ENCODE measurements at places on chromosomes 16 and 17.

- DNase-seq, result no peak
These were observed 481 bp downstream of the HEXIM2 start for GRCh38 chr17:45162025-45162687.

GRCh38 chr17:39144416-39144840, 7.0 kb downstream of the PLXDC1 start:
- DNase-seq, result no peak

DNA sequence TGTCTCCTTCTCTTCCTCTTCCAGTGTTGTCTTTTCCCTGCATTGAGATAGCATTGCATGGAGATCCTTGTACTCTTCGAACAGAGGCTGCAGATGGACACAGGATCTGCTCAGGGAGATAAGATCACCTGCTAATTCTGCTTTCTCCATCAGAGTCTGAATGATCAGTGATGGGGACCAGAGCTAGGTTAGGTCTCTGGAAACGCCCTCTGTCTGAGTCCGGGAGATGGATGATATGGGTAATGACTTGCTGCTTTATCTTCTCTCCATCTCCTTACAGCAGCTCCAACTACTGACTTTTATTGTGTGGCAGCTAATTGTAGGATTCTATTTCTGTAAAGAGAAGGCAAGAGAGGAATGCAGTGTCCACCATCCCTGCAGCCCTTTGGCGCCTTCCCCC, 435.6 kb downstream of the WWOX start:
- no peak for DNase-seq

DNA sequence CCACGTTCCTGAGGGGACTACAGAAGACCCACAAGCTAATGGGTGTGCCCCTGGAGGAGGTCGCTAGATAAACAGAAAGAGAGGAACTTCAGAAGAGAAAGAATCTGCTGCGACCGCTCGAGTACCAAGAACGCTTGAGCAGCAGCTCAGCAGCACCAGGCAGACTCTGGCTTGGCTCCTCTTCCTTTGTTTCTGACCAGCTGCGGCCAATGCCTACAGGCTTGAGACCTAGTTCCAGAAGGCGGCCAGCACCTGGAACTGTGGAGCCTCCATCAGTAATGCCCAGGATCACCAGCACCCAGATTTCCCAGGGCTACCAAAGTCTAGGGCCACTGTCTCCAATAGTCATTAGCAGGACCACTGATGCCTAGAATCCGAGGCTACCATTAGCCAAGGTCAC, 26.0 kb upstream of the GOSR2 start:
- DNase-seq, result no peak

GRCh38 chr17:59277031-59277430, 54.4 kb upstream of the YPEL2 start:
- DNase-seq, result no peak

GRCh38 chr16:47392081-47392480, 68.8 kb downstream of the ITFG1 start:
- peak; percentile 63 for DNase-seq

- DNase-seq, result no peak
These were observed 355.4 kb upstream of the SOX9 start for GRCh38 chr17:71765437-71765836.

DNA sequence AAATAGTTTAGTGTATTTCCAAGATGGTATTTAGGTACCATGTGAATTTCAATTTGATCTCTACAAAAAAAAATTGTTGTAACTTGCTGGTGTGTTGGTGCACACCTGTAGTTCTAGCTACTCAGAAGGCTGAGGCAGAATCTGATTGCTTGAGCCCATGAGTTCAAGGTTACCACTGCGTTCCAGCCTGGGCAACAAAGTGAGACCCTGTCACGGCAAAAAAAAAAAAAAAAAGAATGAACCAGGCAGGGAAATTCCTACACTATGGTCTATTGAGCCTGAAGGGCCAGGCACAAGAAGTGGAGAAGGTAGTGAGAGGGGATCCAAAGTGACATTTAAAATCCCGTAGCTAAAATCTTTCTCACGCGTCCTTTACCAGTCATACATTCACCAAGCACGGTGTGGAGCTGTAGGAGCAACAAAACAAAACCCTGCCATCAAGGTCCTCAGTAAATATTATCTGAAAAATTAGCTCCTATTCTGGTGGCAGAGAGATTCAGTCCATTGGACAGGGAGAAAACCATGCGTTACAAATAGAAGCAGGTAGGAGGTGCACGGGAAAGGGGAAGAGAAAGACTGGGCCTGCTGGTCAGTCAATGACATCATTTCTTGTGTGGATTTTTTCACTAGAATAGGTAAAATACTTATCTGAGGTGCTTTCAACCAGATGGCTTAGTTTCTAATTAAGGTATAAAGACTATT, 27.3 kb downstream of the TXNDC11 start:
- no peak for DNase-seq

DNA sequence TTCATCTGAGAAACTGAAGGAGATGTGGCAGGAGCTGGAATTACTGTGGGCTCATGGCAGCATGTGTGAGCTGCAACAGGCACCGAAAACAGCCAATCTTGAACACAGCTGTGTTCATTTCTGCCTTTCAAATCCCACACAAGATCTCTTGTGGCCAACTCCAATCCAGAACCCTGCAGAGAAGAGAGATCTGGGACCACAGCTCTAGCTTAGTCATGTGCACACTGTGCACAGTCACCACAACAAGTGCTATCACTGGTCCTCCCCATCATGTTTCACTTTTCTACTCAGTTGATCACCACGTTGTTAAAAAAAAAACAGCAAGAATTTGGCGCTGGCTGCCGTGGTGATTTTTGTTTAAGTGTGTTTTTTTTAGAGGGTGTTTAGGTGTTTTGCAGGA, 254.5 kb upstream of the ELAC2 start:
- no peak for DNase-seq

DNA sequence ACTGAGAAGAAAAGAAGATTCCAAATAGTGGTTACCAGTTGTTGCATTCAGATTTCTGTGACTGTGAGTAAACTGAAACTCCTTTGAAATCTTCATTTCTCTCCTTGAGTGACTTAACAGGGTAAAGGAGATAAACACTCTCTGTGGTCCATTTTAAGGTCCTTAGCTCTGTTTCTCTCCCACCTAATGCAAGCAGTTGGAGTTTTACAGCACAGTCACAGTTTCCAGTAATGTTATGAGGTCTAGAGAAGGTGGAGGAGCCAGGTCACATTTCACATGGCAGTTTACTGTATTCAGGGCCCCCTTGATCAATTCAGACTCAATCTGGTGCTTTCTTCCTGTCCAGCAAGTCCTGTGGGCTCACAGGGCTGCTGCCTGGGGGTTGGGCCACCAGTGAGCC, 32.2 kb upstream of the SLC12A3 start:
- DNase-seq, result no peak

DNA sequence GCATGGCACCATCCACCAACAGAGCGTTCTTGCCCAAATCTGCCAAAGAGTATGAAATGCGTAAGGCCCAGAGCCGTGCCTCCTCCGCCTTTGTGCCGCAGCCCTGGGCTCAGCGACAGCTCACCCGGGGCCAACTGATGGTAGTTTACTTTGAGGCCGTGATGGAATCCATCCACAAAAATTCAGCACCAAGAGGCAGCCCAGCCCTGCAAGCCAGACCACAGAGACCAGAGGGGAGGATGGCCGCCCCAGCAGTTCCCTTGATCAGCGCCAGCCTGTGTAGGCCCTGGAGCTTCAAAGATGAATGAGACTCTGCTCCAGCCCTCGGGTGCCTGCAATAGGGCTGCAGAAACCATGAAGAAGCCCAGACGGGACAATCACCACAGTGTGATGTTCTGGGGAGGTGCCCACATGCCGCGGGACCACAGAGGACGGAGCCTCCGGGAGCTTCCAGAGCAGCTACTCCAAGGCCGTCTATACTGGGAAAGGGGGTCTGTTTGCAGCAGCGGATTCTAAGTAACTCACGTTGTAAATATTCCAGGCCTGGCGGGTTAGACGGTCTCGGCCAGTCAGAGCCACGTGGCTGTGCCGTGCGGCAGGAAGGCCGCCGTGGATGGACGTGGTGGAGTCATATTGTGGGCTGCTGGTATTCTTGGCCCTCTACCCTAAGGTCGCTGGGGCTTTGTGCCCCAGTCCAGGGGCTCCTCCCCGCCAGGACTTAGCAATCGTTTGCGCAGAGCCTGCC, 80.3 kb downstream of the RBFOX3 start:
- DNase-seq, result no peak

DNA sequence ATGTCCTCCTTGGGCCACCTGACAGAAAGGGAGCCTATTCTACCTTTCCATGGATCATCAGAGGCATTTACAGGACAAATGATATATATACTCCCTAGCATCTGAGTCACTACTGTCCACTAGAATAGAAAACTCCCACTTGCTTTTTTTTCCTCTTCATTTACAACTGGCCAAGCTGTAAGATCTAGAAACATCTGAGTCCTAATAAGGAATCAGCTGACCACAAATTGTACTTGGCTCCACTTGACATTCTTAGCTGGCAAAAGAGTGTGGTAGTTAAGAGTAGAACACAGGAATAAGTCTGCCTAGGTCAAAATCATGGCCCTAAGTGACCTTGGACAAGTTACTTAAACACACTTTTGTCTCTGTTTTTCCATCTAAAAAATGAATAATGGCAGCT, 5.2 kb downstream of the RUSF1 start:
- DNase-seq, result no peak
